ENCODE measurements at places on chromosomes 6 and 20. TPM values are rescaled to one million over a fixed set of nuclear protein-coding genes. Genes with fewer than 3 reads are reported as not detected.

Gene CTAGE9
- total RNA-seq, result not detected

Gene FOXO3
- 23.2 TPM for total RNA-seq

Gene C6orf141
- total RNA-seq, result not detected

Gene ADGRF5
- total RNA-seq, result not detected

Gene PROCR
- 4.0 TPM for total RNA-seq

Gene KCNK5
- 0.11 TPM for total RNA-seq

Gene SIRPB1
- total RNA-seq, result 13.3 TPM

DNA sequence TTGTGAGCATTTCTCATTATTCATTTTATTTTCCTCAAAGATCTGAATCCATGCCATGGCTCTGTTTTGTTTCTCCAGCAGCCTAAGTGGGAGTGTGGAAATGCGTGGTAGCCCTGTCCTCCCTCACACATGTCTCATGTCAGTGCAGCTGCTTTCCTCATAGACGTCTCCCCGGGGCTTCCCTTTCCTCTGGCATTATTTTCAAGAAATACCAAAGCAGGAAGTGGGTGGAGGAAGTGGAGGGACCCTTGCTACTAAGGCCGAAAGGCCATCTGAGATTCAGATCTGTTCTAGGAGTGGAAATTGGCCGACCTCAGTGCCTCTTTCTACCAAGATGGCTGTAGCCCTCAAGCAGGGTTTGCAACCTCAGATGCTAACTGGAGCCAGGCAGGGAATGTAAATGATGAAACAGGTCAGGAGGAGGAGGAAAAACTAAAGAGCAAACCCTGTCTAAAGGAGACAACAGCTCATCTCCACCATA lies 420.9 kb upstream of the PLCB4 start:
- no peaks in the 10 kb centered on the region for H3K36me3 ChIP-seq
- no peaks in the 10 kb centered on the region for H3K4me1 ChIP-seq
- no peaks in the 10 kb centered on the region for H3K27me3 ChIP-seq
- H3K4me3 ChIP-seq, result no peak overlapping the region
- no peak for DNase-seq

DNA sequence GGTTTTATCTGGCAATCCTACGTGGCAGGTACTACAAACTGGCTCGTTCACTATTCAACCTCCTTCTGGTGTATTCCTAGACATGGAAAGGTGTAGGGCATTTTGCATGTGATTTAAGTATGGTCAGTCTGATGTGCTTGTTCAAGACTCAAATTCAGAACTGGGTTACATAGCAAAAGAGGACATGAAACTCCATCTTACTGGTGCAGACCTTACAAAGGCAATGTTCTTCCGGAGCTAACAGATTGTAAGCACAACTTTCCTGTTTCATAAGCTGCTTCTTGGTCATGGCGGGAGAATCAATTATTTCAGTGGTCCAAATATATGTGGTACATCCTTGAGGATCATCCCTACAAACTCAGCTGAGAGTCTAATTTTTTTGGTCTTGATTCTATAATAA lies 703.4 kb downstream of the EPM2A start:
- H3K36me3 ChIP-seq, result no peaks in the 10 kb centered on the region
- H3K4me1 ChIP-seq, result no peaks in the 10 kb centered on the region
- no peak for DNase-seq
- H3K27ac ChIP-seq, result no peak overlapping the region
- H3K27me3 ChIP-seq, result peaks cover 20% of the 10 kb centered on the region

GRCh38 chr6:16438718-16439591 lies 200.6 kb downstream of the GMPR start:
- H3K4me1 ChIP-seq, result peaks cover 50% of the 10 kb centered on the region
- H3K36me3 ChIP-seq, result no peaks in the 10 kb centered on the region
- no peak for DNase-seq
- H3K27ac ChIP-seq, result no peak overlapping the region
- H3K4me3 ChIP-seq, result no peak overlapping the region
- H3K27me3 ChIP-seq, result no peaks in the 10 kb centered on the region

DNA sequence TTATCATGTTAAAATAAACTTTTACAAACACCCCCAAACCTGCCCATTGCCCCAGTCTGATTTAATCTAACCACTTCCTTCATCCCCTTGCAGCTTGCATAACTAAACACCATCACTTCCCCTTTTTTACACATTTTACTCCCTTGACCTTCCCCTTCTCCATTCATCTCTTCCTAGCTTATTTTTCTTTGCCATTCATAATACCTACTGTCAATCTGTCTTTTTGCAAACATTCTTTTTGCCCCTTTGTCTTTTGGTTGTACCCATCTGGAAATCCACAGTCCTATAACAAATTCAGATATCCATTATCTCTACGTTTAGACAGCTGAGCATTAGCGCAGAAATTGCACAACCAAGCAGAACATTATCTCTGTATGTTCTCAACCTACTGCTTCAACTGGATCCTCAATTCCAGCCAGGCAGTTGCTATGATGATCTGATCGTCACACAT lies 51.2 kb downstream of the C6orf52 start:
- no peaks in the 10 kb centered on the region for H3K36me3 ChIP-seq
- H3K27ac ChIP-seq, result no peak overlapping the region
- no peak for DNase-seq
- no peak overlapping the region for H3K4me3 ChIP-seq
- peaks cover 13% of the 10 kb centered on the region for H3K4me1 ChIP-seq
- peaks cover 11% of the 10 kb centered on the region for H3K27me3 ChIP-seq

GRCh38 chr20:14667226-14667625 lies 329.8 kb upstream of the FLRT3 start:
- H3K27ac ChIP-seq, result no peak overlapping the region
- H3K36me3 ChIP-seq, result no peaks in the 10 kb centered on the region
- no peak overlapping the region for H3K4me3 ChIP-seq
- no peaks in the 10 kb centered on the region for H3K27me3 ChIP-seq
- DNase-seq, result no peak
- no peaks in the 10 kb centered on the region for H3K4me1 ChIP-seq

GRCh38 chr6:118913161-118913560 lies 19.2 kb downstream of the ASF1A start:
- H3K4me3 ChIP-seq, result no peak overlapping the region
- no peak for DNase-seq
- H3K36me3 ChIP-seq, result peaks cover 76% of the 10 kb centered on the region
- H3K27ac ChIP-seq, result peak overlapping the region; percentile 52
- peaks cover 4% of the 10 kb centered on the region for H3K4me1 ChIP-seq

- H3K27ac ChIP-seq, result no peak overlapping the region
- peaks cover 6% of the 10 kb centered on the region for H3K36me3 ChIP-seq
- no peak overlapping the region for H3K4me3 ChIP-seq
- DNase-seq, result no peak
- no peaks in the 10 kb centered on the region for H3K4me1 ChIP-seq
Observed at GRCh38 chr6:148827416-148828045, 80.7 kb downstream of the UST start.

DNA sequence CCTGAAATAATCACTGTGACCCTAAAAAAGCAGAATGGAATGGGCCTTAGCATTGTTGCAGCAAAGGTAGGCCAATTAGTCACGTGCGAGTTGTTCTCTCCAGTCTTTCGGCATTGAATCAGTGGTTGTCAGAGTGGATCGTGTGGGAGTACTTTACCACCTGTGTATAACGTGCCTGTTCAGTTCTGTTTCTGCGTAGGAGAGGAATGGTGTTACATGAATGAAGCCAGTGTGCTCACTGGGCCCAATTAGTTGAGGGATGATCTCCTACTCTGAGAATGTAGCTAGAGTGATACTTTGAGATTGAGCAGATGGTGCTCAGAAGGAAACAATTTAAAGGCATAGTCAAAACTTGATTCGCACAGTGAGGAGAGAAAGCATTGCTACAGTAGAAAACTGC lies 72.4 kb upstream of the KIF25 start:
- H3K36me3 ChIP-seq, result no peaks in the 10 kb centered on the region
- DNase-seq, result no peak
- H3K4me3 ChIP-seq, result no peak overlapping the region

DNA sequence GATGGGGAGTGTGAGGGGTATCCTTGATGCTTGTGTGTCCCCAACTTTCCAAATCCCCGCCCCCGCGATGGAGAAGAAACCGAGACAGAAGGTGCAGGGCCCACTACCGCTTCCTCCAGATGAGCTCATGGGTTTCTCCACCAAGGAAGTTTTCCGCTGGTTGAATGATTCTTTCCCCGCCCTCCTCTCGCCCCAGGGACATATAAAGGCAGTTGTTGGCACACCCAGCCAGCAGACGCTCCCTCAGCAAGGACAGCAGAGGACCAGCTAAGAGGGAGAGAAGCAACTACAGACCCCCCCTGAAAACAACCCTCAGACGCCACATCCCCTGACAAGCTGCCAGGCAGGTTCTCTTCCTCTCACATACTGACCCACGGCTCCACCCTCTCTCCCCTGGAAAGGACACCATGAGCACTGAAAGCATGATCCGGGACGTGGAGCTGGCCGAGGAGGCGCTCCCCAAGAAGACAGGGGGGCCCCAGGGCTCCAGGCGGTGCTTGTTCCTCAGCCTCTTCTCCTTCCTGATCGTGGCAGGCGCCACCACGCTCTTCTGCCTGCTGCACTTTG lies at the start of gene TNF:
Gene TNF, plus strand, starts transcription at position 231 of the 567 bp plus-strand sequence. Its CDS starts 177 bp downstream, at position 408.
- no peaks in the 10 kb centered on the region for H3K27me3 ChIP-seq
- H3K36me3 ChIP-seq, result peaks cover 4% of the 10 kb centered on the region
- peak within 1 kb of the TSS; percentile 98 for H3K27ac ChIP-seq
- peaks cover 87% of the 10 kb centered on the region for H3K4me1 ChIP-seq
- peak; percentile 26 for DNase-seq

DNA sequence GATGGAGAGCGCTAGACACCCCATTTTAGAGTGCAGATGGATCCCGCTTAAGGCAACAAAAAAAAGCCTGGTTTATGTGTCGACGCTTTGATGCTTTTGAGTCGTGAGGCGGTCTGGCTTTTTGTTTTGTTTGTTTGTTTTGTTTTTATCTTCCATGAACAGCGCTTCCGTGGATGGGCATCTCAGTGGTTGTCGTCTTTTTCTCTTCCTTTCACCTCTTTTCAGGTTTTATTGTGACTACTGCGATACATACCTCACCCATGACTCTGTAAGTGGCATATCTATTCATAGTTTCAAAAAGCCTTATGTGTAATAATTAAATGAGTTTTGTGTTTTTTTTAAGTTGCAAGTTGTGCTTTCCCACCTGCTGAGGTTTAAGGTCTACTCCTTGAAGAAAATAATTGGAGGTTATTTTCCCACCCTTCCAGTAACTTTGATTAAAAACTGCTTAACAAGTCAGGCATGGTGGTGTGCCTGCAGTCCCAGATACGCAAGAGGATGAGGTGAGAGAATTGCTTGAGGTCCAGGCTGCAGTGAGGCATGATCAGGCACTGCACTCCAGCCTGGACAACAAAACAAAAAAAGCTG lies 476 bp downstream of the SNRPC start:
- no peaks in the 10 kb centered on the region for H3K4me1 ChIP-seq
- H3K27me3 ChIP-seq, result no peaks in the 10 kb centered on the region
- DNase-seq, result no peak
- H3K4me3 ChIP-seq, result no peak overlapping the region

DNA sequence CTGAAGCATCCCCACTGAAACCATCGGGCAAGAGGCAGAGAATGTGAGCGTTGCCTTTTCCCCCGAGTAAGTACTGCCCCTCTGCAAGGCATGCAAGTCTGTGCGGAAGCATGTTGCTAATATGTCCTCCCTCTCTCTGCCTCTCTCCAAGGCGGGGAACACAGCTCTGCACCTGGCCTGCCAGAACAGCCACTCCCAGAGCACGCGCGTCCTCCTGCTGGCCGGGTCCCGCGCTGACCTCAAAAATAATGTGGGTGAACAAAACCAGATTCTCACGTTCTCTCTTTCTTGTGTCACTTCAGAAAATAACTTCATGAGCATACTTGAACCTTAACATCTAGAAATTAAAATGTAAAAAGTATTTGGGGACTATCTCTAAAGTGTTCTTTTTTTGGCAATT lies 26.4 kb downstream of the LYRM2 start:
- no peaks in the 10 kb centered on the region for H3K27me3 ChIP-seq
- H3K27ac ChIP-seq, result no peak overlapping the region
- H3K36me3 ChIP-seq, result no peaks in the 10 kb centered on the region

DNA sequence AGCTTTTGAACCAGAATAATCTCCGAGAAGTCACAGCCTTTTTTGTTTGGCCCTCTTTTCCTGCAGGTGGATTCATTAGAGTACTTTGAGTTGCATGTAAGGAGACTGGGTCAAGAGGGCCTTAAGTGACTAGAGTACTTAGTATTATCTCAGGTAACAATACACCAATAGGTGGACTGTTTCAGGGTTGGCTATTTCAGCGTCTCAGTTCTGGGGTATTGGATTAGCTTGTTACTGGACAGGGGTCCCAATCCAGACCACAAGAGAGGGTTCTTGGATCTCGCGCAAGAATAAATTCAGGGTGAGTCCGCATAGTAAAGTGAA lies 47.3 kb upstream of the SLC9A8 start:
- no peaks in the 10 kb centered on the region for H3K36me3 ChIP-seq
- no peak overlapping the region for H3K27ac ChIP-seq
- peaks cover 10% of the 10 kb centered on the region for H3K4me1 ChIP-seq
- DNase-seq, result no peak
- peaks cover 35% of the 10 kb centered on the region for H3K27me3 ChIP-seq

DNA sequence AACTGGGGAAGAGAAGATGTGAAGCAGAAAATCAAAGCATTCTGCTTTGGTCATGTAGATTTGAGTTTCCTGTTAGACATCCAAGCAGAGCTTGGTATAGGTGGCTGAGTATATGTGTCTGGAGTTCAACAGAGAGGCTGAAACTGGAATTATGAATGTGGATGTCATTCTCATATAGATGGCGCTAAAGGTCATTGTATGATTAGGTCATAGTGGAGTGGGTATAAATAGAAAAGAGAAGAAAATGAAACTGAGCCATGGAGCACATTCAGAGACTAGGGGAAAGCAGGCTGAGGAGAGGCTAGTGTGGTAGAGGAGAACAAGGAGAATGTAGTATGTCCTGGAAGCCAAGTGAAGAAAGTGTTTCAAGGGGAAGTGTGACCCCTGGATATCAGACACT lies 295.6 kb upstream of the PLN start:
- H3K36me3 ChIP-seq, result no peaks in the 10 kb centered on the region
- H3K4me1 ChIP-seq, result peaks cover 3% of the 10 kb centered on the region
- H3K4me3 ChIP-seq, result no peak overlapping the region
- peaks cover 2% of the 10 kb centered on the region for H3K27me3 ChIP-seq

- H3K27ac ChIP-seq, result no peak overlapping the region
- H3K4me3 ChIP-seq, result no peak overlapping the region
- H3K36me3 ChIP-seq, result no peaks in the 10 kb centered on the region
- peaks cover 1% of the 10 kb centered on the region for H3K27me3 ChIP-seq
- DNase-seq, result no peak
Observed at GRCh38 chr6:166402582-166403277, 20.0 kb upstream of the MPC1 start.

- peaks cover 31% of the 10 kb centered on the region for H3K27me3 ChIP-seq
- H3K4me3 ChIP-seq, result peak overlapping the region; percentile 18
- H3K4me1 ChIP-seq, result peaks cover 23% of the 10 kb centered on the region
- no peak overlapping the region for H3K27ac ChIP-seq
Observed at GRCh38 chr20:2693286-2694007, 867 bp downstream of the EBF4 start.
